Stimulated activated CD4-positive, alpha-beta T cell treated with anti-CD3 and anti-CD28 coated beads, Interleukin-4, amount 100 ng/mL, for 48 hours (primary cell): ENCODE measurements at places on chromosomes 2 and 18.

GRCh38 chr2:195871326-195871725, 197.3 kb downstream of the DNAH7 start:
- DNase-seq = no peak

DNA sequence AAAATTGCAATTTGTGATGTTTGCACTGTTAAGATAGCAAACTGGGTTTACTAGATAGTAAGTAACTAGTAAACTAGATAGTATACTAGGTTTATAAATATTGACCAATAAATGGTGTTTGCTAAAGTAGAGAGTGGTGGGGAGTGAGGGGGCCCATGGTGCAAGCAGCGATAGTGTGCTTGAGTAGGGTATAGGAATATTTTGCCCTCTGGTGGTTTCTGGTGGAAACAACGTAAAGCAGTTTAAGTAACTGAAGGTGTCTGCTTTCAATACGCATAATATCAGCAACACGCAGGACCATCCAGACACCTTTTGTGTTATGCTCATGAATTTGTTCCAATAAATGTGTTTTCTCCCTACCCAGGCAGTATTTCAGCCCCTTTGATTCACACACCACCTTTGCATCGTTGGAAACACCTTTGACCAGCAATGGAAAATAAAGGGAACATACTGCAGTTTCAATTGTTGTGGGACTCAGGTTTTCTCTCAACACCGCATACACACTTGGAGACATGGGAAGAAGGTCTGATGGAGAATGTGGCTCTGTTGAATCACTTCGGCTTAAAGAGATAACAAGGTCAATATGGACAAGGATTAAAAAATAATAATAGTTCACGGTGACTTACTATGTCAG, 16.7 kb upstream of the STAT1 start:
- no peak for DNase-seq

GRCh38 chr2:207202645-207203044, 36.9 kb upstream of the KLF7 start:
- DNase-seq = no peak

- DNase-seq = no peak
Observed at GRCh38 chr2:169561364-169561763, 12.3 kb downstream of the FASTKD1 start.

GRCh38 chr2:54423213-54423612, 32.9 kb upstream of the SPTBN1 start:
- no peak for DNase-seq

DNA sequence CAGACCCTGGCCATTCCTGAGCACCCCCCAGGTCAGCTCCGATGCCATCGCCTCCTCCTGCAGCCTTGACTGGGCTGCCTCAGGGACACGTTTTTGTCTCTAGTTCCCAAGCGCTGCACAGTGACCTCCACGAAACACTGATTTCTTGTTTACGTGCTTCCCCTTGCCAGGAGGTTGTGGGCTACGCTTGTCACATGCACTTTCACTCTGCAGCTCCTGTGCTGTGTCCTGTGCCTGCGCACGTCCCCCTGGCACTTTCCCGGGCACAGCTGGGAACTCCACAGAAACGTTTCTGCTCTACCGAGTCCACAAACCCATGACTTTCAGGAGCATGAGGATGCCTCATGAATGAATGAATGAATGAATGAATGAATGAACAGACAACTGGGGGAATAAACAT, 160.6 kb downstream of the LAMA1 start:
- no peak for DNase-seq

DNA sequence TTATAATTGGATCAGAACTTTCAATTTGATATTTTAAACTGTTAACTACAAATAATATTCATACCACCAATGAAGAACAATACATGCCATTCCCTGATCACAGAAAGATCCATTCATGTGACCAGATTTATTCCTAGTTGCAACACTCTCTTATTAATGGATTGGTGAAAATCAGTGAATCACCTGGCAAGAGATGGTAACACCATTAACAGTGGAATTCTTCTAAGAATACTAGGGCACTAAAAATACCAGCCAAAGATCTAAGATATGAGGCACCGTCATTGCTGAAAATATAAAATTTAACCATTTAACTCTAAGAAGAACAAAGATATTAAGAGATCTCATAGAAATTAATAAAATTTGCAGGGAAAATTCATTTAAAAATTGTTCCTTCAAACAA, 58.1 kb downstream of the MAP4K3 start:
- no peak for DNase-seq

DNA sequence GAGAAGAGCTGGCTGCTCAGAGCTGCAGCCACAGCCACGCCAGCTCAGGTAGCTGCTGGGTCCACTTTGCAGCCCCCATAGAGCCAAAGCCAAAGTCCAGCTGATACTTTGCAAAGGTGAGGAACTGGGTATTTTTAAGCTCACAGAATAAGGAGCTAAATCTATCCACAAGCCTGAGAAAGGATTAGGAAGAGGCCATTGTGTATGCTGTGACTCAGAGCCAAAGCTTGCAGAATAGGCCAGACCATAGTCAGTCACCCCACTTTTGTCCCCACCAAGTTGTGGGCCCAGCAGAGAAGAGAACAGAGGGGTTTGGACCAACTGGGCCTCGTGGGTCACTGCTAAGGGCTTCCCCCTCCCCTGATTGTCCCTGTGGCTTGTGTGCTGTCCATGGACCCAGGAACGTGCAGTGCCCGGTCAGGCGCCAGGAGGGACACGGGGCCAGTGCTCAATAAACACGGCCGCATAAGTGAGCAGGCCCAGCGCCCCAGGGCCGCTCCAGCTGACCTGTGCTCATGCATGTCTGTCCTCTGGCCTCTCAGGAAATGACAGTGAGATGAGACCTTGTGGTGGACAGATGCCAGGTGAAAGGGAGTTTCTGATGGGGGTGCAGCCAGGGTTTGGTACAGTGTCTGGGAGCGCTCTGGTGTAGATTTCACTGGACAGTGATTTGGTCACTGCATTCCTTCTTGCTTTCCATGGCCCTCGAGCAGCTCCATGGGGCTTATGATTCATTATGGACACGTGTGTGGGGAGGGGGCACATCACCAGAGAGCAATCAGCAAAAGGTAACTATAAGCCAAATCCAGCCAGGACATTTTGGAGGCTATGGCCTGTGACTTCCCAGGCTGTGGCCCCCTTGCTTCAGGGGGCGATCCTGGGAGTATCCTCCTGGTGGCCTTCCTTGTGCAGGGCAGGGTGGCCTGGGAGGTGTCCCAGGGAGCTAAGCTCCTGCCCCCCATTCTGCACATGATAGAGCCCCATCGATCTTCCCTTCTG, 31.3 kb downstream of the MAL start:
- DNase-seq = no peak

DNA sequence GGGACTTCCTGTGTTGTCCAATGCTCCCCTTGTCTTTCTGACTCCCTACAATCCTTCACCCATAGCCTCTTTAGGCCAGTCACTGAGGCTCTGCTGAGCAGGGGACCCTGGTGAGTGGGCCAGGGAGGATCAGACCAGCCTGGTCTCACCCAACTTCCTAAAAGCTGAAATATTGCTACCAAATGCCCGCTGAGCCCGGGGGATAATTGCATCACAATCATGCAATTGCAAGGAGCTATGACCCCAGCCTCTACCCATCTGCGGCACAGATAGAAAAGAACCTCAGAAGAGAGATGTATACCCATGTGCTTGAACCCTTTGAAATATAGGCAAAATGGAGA, 3.7 kb upstream of the SP100 start:
- DNase-seq = no peak

GRCh38 chr2:20596973-20597859, 53.7 kb downstream of the HS1BP3 start:
- DNase-seq = no peak

- DNase-seq = no peak
Observed at GRCh38 chr2:218022851-218023530, 20.2 kb upstream of the TNS1 start.

DNA sequence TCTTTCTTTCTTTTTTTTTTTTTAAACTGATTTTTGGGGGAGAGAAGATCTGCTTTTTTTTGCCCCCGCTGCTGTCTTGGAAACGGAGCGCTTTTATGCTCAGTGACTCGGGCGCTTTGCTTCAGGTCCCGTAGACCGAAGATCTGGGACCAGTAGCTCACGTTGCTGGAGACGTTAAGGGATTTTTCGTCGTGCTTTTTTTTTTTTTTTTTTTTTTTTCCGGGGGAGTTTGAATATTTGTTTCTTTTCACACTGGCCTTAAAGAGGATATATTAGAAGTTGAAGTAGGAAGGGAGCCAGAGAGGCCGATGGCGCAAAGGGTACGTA, 587 bp downstream of the MEIS1 start:
- no peak for DNase-seq

DNA sequence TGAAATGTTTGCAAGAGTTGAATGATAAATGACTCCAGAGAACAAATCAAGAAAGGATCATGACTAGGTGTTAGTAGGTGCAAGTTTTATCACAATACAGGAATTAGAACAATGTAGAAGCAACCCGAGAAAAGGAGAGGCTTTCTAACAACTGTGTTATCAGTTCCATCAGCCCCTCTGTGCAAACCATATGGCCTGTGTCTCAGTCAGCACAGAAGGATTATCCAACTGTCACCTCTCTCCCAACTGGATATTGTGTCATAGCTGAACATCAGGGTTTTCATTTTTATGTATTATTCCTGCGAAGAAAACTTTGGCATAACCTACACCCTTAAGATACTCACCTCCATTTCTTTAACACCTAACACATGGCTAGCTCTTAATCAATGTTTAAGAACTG, 321.6 kb upstream of the RND3 start:
- no peak for DNase-seq
